ENCODE measurements at places on chromosomes 6 and 20.

DNA sequence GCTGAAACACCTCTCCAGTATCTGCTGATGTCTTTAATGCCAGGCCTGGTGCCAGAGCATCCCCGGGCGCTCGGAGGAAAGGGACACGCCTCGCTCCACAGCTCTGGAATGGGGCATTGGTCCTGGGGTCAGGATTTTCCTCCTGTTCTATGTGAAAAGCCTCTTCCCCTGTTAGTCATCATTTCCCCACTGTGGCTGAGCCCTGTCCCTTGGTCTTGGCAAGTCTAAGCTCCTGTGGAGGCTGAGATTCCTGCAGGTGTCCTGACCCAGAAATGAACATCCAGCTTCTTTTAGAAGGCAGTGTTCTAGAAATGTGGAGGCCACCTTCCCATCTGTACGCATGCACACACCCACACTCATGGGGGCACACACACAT is 19.4 kb downstream of the SYNDIG1 start:
- DNase-seq, result no peak

DNA sequence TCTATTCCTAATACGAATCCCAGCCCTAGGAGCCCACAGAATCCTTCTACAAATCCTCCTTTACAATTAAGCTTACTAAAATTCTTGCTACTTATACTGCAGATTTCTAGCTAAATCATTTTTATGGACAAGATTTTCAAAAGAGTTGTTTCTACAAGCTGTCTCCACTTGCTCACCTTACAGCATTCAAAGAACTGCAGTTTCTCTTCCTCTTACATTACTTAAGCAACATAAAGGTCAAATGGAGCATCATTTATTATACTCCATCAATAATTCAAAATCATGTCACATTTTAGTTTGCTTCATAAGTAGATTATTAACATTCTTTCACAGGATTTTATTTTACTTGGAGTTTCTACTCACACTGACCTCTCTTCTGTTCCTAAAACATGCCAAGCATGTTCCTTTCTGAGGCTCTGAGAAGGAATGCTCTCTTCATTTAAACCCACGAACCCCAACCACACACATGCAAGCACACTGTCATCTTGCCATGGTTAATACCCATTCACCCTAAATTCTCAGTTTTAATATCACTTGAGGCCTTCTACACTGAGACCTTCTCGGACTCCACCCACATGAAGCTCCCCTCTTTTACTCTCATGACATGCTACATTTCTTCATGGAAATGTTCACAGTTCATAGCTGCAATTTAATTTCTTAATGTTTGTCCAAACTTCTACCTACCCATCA is 388.2 kb downstream of the TBC1D32 start:
- no peak for DNase-seq

- no peak for DNase-seq
Observed at GRCh38 chr6:168741942-168742782, 301.2 kb downstream of the SMOC2 start.

DNA sequence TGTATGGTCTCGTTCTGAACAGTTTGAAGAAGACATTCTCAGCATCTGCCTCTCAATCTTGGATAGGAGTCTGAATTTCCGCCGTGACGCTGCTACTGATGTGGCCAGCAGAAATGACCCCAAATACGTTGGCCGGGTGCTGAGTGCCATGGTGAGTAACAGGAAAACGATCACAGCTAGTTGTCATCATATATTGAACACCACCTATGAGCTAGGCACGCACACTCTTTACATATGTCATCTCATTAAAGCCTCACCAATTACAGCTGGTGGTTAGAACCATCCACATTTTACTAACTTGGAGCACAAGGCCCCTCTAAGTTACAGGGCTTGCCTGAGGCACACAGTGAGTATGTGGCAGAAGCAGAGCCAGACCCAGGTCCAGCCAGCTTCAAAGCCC is 17.1 kb downstream of the TGM3 start:
- no peak for DNase-seq

DNA sequence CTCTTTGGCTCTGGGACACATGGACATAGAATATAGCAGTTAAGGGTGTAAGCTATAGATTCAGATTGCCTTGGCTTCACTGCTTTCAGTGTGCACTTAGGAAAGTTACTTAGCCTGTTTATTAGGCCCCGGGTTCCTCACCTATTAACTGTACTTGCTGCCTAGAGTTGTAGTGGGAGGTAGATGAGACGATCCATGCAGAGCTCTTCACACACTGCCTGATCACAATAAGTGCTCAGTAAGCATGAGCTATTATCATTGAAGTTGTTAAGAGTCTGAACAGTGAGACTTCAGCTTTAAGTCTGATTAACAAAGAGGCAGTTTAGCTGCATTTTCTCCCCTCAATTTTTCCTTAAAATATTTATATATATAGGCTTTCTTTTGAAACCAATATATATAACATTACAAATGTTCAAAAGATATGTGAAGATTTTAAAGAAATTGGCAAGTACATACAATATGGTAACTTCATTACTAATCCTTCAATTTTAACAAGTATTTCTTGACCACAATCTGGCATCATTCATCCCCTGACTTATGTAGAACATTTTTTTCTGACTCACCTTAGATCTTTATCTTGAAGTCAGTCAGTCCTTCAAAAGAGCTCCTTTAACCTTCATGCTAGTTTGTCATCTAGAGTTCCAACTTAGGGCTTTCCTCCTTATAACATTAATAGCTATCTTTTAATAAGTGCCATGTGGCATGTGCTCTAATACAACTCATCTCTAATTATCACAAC is 20.5 kb upstream of the SUPT3H start:
- DNase-seq, result no peak

GRCh38 chr6:30935018-30935417 is 3.0 kb upstream of the SFTA2 start:
- no peak for DNase-seq

DNA sequence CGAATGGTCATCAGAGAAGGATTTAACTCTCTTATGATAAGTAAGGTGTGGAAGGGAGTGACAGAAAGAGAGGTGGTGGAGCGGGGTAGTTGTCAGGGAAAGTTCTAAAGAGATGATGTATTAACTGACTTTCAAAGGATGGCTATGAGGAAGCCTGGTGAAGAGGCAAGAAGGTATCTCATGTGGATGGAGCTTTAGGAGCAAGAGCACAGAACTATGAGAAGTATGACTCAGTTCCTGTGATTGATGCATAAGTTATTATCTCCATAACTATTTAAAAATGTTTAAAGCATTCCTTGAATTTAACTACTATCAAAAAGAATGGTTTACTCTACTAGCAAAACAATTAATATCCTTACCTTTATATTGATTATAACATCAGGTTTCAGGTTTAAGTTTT is 28.8 kb downstream of the AK9 start:
- no peak for DNase-seq

GRCh38 chr20:36860811-36861624 is 14.9 kb upstream of the TLDC2 start:
- no peak for DNase-seq

- DNase-seq, result no peak
Observed at GRCh38 chr20:50138120-50138478, 15.4 kb downstream of the PEDS1 start.

DNA sequence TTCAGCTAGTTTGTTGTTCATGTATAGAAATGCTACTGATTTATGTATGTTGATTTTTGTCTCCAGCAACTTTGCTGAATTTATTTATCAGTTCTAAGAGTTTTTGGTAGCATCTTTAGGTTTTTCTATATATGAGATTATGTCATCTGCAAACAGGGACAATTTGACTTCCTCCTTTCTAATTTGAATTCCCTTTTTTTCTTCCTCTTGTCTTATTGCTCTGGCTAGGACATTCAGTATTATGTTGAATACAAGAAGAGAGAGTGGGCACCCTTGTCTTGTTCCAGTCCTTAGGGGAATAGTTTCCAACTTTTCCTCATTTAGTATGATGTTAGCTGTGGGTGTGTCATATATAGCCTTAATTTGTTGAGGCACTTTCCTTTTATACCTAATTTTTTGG is 58.2 kb downstream of the CDH26 start:
- no peak for DNase-seq

DNA sequence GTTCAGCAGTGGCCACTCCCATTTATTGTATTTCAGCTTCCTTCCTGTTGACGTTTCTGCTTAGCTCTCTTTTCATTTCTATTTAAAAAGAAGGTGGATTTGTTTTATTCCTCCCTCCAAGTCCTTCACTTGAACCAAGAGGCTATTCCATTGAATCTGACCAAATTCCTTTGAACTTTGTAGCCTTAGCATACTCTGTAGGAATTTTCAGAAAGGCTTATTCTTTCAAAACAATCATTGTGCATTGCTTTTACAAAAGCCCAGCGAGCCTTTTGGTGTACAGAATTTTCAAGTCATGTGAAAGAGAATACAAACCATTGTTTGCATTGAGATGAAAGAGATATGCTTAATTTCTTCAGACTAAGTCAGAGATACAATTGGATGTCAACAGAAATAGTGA is 151.0 kb upstream of the INSM1 start:
- DNase-seq, result no peak

DNA sequence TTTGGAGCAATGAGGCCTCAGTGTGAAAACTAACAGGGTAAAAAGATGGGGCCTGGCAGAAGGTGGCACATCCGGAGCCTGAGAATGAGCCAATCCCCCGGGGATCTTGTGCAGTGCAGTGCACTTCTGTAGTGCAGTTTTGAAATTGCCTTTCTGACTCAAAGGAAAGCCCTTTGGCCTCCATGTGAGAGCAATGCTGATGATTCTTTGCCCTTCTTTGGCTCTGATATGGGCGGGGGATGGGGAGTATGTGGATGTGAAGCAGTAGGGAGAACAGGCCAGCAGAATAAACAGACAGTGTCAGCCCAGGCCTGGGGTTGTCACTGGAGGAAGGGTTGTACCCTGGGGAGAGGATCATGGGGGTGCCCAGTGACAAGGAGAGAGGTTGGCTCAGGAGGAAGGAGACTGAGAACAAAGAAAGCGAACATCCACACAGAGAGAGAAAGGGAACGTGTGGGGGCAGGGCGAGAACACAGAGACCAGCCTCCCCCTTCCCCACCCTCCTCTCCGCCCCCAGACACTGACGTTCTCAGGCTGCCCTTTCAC is 351.2 kb downstream of the CDC5L start:
- no peak for DNase-seq

DNA sequence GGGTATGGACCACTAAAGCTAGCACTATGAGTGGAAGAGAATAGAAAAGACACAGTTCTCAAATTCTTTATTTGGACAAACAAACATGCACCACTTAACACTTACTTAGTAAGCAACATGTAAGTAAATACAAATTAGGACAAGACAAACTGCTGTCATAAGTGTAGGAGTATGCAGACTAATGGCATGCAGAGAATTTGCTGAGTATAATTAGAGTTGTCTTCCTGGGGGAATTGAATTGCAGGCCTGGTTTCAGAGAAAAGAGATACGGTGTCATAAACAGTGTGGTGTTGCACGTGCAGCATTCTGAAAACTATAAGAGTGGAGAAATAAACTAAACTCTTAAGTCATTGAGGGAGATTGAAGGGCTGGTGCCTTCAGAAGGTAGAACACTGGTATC is 125.2 kb upstream of the EYA4 start:
- no peak for DNase-seq

DNA sequence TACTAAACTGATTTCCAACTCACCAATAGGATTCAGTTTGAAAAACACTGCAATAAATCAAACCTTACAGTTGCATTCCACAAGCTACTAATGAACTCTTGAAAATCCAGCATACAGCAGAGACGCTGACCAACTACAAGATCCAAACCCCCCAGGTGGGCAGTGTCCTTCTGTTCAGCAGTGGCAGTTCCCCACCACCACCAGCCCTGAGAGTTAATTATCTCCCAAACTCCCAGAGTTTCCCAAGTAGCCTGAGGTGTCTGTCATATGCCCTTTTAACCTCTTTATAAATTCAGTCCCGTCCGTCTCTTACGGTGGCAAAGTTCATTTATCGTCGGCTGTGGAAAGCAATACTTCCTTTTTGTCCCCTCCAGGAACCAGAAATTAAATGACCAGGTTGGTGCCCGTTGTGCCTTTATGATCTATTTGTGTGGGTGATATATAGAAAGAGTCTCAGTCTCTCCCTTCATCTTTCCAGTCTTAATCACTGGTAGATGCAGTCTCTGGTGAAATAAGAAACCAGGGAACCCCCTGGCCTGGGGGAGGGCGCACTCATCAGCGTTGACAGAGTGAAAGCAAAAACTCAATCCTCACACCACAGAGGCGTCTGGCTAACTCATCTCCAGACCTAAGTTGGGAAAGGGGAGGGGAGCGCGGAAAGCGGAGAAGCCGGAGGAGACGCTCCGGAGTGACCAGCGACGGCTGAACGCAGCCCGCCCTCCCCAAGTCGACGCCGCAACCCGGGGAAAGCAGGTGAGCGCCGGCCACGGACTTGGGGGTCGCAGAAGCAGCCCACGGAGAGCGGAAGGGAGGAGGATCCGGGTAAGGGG is 717 bp downstream of the MRPL14 start:
- peak; percentile 67 for DNase-seq

DNA sequence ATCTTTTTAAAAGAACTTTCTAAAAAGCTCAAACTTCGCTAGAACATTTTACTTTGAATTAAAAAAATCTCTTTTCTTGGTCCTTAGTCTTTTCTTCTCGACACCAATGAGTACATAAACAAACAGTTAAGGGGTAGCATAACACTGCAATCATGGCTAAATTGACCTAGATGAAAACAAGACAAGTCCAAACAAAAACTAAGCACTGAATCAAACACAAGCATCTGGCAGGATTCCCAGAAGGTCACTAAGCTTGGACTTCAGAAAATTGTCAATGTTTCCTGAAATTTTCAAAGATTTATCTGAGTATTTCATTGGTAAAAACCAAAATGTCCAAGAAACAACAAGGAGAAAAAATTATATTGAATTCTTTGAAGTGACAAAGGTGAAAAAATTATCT is 5.0 kb downstream of the COL21A1 start:
- DNase-seq, result no peak

DNA sequence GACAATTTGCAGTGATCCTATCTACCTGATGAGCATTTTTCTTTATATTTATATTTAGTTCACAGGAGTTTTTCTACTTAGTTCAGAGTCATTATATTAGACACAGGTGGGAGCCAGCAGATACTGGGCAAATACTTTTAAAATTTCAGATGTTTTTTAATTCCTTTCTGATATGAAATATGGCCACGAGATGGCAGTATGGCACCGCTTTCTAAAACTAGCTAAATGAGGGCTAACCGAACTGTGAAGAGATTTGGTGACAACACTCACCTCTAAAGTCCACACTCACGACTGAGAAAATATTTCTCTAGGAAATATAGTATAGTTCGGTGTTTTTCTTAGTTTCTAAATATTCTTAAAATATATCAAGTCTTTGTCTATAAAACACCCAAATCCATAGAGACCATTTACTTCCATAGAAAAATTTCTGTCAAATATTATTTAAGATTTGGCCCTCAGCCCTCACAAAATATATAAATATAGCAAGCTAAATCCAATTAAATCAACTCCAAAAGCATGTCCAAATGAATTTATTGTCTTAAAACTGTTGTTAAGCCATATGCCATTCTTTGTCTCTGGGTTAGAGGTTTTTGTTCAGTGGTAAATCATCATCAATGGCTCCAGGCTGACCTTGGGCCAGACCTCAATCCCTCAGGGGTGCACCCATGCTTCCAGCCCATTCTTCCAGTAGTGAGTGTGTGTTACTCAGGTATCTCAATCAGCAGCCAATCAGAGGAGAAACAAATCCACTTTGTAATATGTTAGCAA is 63.6 kb downstream of the HUS1B start:
- DNase-seq, result peak; percentile 64

- DNase-seq, result no peak
Observed at GRCh38 chr6:130708338-130708737, 118.9 kb upstream of the SMLR1 start.

GRCh38 chr6:111427341-111428116 is 55.5 kb downstream of the REV3L start:
- DNase-seq, result no peak
